ENCODE measurements at places on chromosomes 13 and 19.

DNA sequence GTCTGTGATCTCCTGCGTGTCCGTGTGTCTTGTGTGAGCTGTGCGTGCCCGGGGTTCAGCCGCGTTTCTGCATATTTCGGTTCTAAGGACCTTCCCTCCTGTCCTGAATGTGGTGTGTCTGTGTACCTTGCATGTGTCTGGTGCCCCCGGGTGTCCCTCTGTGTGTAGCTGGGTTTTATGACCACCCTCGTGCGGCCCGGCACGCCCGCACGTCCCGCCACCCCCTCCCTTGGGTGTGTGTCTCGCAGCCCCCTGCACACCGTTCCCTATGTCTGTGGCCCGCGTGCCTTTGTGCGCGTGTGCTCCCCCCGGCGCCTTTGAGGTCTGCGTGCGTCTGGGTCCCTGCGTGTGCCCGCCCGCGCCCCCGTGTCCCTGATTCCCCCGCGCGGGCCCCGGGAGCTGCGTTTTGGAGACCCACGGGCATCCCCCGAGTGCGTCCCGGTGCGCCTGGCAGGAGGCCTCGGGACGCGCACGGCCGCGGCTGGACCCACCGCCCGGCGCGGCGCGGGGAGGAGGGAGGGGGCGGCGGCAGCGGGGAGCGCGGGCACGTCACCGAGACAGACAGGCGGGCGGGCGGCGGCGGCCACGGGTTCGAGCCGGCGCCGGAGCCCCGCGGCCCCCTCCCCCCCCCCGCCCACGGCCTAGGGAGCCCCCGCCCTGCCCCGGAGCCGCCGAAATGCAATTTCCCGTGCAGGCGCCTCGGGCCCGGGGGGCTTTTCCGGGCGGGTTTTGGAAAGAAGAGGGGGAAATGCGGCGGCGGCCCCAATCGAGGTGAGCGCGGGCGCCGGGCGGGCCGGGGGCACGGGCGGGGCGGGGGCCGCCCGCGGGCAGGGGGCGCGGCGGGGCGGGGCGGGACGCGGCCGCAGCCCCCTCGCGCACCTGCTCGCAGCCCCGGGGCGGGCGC is 12.0 kb upstream of the NANOS3 start:
- DNase-seq, result no peak

DNA sequence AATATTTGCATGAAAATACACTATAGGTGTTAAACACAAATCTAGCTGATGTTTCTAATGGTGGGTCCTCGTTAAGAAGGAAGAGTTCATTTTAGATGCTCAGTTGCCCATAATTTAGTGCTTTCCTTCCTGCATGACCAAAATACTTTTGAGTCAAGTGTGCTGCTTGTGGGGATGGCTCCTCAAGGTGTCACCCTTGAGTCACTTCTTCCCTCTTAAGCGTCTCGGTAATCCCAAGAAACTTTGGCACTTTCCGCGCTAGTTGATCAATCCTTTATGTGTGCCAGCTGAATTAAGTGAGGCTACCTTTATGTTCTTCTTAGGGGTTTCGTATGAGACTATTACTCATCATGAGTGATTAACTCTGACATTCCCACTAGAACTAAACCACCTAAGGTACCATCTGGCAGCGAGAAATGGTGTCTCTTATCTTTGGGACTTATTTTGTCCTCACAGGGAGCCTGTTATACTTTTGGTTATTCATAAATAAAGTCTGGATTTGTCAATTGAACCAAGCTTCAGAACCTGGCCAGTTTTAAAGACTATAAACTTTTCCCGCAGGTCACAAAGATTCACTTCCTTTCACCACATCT is 106.8 kb downstream of the NHLRC3 start:
- DNase-seq, result peak; percentile 46

- no peak for DNase-seq
Observed at GRCh38 chr13:65882810-65883209, 1347.3 kb downstream of the PCDH9 start.

DNA sequence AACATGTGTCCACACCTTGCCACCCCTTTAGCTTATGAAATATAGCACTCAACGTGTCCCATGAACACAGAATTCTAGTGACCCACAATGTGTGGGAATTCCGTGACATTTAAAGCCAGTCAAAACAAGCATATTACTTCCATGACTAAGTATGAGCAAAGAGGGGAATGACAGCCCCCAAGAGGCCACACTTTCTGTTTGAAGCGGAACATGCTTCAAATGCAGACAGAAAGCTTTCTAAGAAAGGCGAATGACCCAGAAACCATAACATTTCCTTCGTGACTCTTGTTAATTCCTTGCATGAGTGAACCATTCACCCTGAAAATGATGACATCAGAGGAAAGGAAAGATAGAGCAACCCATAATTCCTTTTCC is 122.0 kb upstream of the FNDC3A start:
- no peak for DNase-seq

DNA sequence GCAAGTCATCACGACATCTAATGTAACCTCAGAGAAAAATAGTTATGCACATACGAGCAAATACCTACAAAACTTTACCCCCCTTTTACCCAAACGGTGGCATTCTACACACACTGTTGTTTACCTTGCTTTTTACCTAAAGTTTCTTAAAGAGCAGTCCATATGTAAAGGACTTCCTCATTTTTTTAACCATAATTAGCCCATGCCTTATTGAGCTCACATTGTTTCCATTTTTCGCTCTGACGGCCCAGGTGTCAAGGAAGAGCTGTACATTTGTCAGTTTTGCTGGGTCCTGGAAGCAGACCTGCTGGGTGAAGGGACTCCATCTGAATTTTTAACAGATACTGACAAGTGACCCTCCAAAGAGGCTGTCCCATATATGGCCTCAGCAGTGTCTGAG is 89.4 kb downstream of the STK24 start:
- DNase-seq, result no peak

DNA sequence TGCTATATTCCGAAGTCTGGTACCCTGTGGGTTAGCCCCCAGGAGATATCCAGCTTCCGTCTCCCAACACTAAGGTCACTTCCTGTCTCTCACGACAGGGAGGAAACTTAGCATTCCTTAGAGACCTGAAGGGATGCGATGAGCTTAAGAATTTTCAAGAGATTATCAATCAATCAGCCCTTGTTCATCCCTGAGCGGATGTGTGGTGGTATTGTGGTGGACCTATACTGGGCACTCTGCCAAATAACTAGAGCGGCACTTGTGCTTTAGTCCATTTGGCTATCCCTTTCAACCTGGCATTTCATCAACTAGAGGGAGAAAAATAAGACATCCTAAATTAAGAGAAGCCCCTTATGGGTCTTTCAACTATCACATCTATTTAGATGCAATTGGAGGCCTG is 30.9 kb upstream of the ZNF562 start:
- no peak for DNase-seq

GRCh38 chr19:51368366-51369282 is at the start of gene CLDND2:
Gene CLDND2 (minus strand): TSS chr19:51369003. CDS start chr19:51368577, 426 bp downstream.
- DNase-seq, result no peak

- DNase-seq, result no peak
Observed at GRCh38 chr13:110811008-110811720, 97.7 kb downstream of the ING1 start.

DNA sequence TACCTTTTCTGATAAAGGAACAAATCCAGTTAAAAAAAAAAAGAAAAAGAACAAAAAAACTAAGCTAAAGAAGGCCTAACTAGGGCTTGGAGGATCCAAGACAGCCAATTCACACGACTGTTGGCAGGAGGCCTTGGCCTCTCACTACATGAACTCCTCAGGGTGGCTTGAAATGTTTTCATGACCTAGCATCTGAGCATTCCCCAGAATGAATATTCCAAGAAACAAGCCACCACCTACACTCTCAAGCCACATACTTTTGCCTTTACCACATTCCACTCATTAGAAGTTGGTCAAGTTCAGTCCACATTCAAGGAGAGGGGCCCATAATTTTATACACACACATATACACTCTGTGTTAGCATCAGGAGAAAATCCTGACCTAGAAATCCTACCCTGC is 97.6 kb upstream of the SIAH3 start:
- DNase-seq, result no peak

DNA sequence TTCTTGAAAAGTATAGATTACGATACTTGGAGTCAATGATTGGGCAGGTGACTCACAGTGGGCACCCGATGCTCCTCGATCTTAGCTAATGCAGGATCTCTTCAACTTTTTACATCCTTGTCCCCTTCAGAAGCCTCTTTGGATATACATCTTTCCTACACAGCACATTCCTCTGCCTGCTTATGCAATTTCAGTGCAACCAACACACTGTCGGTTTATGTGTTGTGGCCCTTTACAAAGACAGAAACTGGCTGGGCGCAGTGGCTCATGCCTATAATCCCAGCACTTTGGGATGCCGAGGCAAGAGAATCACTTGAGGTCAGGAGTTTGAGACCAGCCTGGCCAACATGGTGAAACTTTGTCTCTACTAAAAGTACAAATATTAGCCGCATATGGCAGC is 2.6 kb downstream of the GPR42 start:
- DNase-seq, result no peak

GRCh38 chr13:103451656-103452055 is 385.4 kb upstream of the SLC10A2 start:
- DNase-seq, result no peak

DNA sequence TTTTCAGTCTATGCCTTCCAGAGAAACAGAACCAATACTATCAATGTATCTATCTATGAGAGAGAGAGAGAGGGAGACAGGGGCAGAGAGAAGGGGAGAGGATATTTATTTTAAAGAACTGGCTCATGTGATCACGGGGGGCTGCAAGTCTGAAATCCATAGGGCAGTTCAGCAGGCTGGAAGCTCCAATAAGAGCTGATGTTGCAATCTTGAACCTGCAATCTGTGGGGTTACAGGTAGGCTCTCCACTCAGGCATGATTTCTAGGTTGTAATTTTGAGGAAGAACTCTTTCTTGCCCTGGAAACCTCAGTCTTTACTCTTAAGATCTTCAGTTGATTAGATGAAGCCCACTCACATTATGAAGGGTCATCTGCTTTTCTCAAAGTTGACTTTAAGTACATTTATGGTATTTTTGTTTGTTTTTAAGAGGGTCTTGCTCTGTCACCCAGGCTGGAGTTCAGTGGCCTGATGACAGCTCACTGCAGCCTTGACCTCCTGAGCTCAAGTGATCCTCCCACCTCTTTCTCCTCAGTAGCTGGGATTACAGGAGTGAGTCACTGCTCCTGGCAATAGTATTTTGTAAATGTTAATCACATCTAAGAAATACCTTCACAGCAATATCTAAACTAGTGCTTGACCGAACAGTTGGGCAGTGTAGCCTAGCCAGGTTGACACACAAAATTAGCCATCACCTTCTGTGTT is 376.4 kb downstream of the FGF9 start:
- no peak for DNase-seq

DNA sequence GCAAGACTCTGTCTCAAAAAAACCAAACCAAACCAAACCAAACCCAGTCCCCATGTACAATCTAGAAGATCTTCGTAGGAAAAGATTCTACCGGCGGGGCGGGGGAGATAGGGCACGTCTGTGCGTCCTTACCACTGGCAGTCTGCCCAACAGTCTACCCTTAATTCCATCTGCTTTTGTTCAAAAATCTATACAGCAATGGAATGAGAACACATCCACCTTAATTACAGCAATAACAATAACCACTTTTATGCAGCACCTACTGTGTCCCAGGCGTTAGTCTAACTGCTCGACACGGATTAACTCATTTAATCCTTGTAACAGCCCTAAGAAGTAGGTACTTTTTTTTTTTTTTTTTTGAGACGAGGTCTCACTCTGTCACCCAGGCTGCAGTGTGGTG is 2.5 kb upstream of the ATF5 start:
- no peak for DNase-seq

DNA sequence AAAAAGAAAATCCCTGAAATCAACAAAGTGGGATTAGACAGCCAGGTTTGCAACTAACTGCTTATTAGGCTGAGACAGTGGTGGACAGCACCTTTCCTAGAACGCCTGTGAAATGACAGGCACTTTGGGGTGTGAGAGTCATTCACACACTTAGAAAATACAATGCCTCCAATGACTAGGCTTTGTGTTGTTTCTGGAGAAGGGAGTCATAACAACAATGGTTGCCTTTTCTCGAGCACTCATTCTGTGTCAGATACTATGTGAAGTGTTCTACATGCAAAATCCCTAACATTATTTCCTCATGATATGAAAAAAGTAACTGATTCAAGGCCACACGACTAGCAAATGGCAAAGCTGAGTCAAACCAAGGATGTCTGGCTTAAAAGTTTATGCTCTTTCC is 41.2 kb downstream of the SACS start:
- DNase-seq, result no peak

DNA sequence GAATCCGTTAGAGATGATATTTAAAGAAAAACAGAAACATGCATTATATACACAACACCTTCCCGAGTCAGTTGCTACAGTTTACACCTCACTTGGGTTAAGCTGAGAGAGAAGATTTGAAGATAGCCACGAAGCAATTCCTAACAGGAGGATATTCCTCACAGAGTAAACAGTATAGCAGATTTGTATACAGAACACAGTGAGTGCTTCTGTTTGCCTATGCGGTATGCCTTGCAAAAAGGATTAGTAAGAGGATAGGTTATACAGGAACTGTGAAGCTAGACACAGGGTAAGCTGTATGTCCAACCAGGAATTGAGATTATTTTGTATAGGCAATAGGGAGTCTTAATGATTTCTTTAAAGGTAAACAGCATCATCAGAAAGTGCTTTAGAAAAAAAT is 471.8 kb downstream of the LIG4 start:
- no peak for DNase-seq

- DNase-seq, result no peak
Observed at GRCh38 chr13:35917942-35918645, 213.1 kb downstream of the DCLK1 start.

DNA sequence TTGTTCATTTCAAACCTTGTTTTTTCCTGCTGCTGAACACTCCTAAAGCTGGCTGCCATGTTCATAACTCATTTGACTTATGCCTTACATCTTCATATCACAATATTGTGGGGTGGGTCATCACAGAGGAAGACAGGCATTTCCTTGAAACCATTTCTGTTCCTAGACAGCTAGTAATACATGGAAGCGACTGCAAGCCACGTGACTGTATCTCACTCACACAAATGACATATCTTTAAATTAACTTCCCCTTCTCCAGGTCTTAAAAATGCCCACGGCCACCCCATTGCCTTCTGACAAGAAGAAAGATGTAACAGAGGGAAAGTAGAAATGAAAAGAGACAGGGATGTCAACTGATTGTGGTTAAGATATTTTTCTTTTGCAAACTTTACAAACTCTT is 236.8 kb downstream of the LMO7 start:
- no peak for DNase-seq

DNA sequence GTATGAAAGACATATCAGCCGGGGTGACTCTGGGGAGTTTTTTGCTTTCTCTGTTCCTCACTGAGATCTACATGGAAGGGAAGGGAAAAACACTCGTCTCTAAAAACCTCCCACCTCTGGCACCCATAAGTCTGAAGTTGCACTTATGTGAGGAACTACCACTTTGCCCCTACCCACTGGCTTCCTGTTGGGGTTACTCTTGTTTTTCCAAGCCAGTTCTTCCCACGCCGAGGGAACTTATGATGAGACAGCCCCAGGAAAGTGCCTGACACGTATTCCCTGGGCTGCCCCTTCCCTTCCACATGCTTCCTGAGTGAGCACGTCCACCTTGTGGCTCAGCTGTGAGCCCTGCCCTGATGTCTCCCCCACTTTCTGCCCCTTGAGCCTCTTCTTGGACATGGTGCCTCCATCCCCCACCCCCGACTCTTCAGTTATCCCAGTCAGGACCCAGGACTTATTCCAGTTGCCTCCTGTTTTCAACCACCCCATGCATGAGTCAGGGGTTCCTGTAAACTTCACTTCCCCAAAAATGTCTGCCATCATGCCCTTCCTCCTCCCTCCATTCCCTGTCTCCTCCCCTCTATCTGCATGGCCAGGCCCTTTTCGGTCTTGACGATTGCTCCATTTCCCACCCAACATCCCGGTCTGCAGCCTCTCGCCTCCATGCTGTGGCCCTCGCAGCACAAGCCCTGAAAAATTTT is 5.1 kb upstream of the SIGLEC7 start:
- no peak for DNase-seq

- no peak for DNase-seq
Observed at GRCh38 chr13:34164582-34164981, 346.6 kb downstream of the RFC3 start.

All from cerebellar cortex (tissue), 1 donor.